ENCODE measurements at places on chromosomes 2 and 18.
A peak's percentile ranks its signal among the peaks of the same experiment; 100 is the strongest.

DNA sequence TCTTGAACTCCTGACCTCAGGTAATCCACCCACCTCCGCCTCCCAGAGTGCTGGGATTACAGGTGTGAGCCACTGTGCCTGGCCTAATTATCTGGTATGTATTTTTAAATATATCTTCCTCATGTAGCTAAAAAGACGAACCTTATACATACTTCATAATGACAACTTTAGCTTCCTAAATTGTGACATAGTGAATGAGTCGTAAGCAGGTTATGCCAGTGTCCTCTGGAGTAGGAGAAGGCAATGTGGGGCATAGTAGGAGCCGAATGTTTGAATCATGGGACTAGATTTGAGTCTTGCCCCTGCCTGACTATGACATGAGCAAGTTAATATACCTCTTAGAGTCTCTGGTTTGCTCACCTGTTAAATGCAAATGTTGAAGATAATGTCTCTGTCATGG lies 95.8 kb upstream of the FOSL2 start:
- no peak for DNase-seq

GRCh38 chr18:36294031-36294430 lies 3.5 kb upstream of the FHOD3 start:
- no peak for DNase-seq

- DNase-seq = no peak
Measured at GRCh38 chr18:43159086-43159770, 43.7 kb upstream of the RIT2 start.

- no peak for DNase-seq
Measured at GRCh38 chr2:152560166-152560565, 157.1 kb downstream of the PRPF40A start.

DNA sequence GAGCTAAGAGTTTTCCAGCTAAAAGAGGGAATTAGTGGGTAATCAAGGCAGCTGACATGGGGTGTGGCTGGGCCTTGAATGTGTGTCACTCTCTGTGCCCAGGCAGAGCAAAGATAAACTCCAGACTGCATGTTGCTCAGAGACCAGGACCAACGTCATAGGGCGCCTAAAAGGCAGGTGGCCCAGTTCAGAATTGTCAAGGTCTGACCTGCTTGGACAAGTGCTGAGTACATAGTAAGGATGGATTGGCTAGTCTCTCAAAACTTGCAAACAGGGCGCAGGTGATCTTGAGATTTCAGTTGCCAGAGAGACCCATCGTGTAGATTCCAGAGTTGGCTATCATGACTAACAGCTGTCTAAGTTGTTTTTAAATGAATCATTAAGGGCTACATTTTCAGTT lies 19.0 kb downstream of the CLUL1 start:
- DNase-seq = no peak

- no peak for DNase-seq
Measured at GRCh38 chr18:13267431-13267873, 48.9 kb downstream of the LDLRAD4 start.

DNA sequence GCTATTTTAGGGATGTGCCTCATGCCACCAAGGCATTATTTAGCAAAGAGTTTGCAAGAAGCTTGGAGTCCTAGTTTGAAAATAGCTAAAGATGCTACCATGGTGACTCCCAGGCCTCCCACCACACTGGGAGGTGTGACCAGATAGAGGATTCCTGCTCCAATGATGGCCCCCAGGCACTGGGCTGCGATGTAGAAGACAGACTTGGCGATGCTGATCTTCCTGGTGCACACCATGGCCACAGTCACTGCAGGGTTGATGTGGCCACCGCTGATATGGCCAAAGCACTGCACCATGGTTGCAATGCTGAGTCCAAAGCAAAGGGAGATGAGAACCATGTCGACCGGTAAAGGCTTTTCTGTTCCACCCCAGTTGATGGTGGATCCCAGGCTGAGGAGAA lies 3.4 kb downstream of the AQP4 start:
- DNase-seq = no peak

- DNase-seq = no peak
Measured at GRCh38 chr2:107133412-107133811, 247.4 kb upstream of the ST6GAL2 start.

GRCh38 chr2:38207168-38207567 lies 131.2 kb upstream of the CYP1B1 start:
- no peak for DNase-seq

DNA sequence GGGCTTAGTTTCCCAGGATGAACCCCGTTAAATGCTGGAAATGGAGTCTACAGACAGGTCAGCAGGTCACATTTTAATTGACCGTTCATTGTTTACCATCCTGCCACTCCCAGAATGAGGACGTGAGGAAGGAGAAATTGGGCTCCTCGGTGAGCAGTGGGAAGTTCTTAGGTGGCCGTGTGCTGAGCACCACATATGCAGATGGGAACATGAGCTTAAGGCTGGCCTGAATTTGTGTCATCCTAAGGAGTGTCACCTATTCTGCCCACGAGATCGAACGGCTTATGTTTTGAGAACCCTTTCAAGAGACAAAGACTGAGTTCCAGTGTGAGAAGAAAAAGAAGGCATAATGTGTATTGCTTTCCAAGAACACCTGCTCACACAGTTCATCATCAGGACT lies 234.4 kb upstream of the PXDN start:
- no peak for DNase-seq

DNA sequence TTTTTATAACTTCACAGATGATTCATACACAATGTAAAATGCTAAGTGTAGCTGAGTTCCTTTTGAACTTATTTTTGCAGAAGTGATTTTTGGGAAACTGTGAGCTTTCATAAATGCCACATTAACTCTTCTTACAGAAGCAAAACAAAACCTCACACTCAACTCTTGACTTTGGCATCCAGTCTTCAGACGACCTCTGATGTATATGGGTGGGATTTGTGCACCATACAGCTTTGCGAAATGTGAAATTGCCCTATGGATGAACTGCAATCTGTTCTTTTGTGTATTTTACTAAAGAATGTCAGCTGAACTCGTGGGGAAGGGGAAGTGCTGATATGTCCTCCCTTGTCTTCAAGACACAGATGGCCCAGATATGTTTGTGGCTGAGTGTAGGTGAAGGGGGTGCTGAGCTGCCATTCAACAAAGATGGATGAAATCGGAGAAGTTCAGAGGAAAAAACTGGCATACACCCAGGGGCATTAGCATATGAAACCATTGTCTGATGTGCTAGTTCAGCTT lies 218.3 kb downstream of the PTGR3 start:
- DNase-seq = no peak

DNA sequence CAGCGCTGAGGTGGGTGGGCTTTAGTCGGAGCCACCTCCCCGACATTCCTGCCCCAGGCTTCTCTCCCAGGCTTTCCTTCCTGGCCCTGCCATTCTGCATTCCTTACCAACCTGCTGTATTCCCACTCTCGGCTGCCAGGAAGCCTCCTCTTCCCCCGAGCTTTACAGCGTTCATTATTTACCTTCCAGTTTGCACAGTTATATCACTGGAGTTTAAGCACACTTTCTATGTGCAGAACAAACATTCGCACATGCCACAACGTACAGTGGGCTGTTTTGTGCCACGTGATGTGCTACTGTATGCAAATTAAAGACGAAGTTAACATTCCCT lies 246.3 kb downstream of the SOX11 start:
- DNase-seq = no peak

DNA sequence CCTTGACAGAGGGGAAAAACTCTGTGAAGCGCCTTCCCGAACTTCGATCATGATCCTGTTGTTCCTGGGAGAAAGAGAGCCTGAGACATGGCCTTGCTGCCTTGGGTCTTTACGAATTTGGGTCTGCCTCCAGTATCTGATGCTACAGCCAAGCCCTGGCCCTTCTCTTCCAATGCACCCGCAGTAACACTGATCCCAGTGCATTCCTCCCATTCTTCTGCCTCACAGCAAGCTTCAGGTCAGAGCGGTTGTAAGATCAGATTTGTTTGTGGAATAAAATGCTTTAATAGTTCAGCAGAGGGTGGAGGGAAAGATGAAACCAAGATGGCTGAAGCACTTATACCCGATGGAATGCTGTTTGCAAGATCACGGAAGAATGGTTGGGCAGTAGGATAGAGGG lies 196.7 kb upstream of the SIX2 start:
- DNase-seq = no peak

GRCh38 chr2:154568413-154568812 lies 130.1 kb upstream of the KCNJ3 start:
- DNase-seq = no peak

GRCh38 chr2:23497063-23497462 lies 112.1 kb downstream of the KLHL29 start:
- DNase-seq = no peak

DNA sequence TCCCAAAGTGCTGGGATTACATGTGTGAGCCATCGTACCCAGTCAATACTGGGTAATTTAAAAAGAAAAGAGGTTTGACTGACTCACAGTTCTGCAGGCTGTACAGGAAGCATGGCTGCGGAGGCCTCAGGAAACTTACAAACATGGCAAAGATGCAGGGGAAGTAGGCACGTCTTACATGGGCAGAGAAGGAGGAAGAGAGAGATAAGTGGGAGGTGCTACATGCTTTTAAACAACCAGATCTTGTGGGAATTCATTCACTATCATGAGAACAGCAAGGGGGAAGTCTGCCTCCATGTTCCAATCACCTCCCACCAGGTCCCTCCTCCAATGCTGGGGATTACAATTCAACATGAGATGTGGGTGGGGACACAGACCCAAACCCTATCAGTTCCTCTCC lies 192.5 kb downstream of the ATAD2B start:
- DNase-seq = no peak

DNA sequence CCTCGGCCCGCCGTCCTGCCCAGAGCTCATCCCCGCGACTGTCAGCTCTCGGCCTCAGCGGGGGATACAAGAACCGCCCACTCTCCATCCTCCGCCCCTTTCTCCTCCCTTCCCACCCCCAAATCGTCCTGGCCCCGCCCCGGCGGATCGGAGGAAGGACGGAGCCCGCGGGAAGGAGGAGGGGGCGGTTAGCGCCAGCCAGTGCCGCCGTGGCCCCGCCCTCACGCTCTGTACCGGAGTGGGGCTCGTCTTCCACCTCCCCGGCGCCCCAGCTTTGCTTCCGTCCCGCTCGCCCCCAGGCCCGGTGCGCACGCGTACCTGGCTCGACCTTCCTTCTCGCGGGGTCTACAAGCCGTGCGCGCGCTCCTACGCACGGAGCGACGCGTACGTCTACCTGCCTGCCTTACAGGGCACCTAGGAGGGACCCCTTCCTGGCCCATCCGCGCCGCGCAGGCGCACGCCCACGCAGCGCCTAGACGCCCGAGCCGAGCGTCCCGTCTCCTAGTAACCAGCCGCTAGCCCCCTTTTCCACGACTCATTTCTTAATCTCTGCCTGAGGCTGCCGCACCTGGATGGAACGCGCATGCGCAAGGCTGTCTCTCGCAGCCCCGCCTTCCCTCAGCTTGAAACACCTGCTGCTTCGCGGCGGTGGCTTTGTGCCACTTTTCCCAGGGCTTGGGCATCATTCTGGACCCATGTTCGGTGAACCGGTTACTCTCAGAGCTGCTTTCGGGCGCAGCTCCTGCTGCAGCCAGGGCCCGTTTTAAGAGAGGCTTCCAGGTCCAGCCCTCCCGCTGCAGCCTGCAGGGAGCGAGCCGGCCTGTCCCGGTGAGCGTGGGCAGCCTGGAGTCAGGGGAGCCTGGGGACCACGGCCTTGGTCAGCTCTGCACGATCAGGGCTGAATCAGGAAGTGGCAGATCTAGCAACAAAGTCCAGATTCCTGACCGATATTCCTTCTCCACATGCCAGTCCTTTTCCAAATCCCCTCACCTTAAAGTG lies at the start of gene C2orf15:
Gene C2orf15, plus strand, starts transcription at position 598 of the 999 bp plus-strand sequence. CDS start 8,852 bp downstream, outside the sequence.
- DNase-seq = peak; percentile 90

GRCh38 chr2:130869441-130870160 lies 32.9 kb downstream of the ARHGEF4 start:
- no peak for DNase-seq

- no peak for DNase-seq
Measured at GRCh38 chr18:39375066-39375465, 1809.5 kb upstream of the CELF4 start.

DNA sequence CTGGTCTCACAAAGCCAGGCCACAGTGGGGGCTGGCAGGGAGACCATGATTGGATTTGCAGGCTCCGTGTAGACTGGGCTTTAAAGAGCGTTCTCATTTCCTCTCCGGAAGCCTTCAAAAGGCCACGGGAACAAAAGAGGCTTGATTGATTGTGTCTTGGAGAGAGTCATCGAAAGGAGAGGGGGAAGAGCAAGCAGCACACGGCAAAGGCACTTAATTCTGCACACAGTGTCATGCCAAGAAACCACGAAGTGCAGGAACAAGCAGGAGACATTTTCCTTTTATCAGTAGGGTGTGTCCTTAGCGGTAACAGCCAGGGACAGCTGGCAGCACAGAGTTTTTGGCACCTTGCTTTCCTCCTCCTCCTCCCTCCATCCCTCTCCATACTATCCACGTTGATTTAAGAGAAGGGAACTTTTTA lies 47.7 kb downstream of the GLI2 start:
- peak; percentile 38 for DNase-seq

DNA sequence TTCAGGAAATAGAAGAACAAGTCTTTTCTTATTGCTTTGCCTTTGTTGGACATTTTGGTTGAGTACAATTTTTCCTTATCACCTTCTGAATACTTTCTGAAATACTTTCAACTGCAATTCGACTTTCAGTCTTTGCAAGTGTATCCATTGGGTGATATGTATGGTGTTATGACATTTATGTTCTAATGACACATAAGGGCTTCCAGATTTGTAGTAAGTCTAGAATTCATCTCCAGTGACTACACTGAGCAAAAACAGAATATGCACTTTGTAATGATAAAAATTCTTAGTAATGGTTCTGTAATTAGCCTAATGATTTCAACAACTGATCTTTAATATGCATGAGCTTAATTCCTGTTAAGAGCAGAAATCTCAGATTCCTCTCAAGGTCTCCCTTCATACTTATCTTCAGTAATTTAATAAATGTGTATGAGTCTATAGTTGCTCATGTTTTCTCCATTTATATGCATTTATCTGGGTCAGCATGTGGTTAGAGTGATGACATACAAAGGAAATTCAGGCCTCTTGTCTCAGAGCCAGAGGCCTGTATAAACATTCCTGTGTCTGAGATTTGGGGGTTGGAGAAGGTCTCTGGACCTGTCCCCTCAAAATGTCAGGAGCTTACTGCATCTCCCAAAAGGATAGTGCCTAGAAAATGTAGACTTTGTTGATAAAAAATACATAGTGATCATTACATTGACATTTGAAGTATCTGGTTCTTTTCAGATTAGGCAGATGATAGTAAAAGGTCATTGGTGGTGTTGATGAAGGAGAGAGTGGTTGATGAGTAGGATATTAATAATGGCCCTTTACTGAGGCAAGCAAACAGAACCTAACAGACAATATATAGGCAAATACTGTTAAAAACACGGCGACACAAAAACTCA lies 114.9 kb downstream of the QPCT start:
- no peak for DNase-seq

- DNase-seq = no peak
Measured at GRCh38 chr2:216206041-216206703, 97.0 kb downstream of the XRCC5 start.

DNA sequence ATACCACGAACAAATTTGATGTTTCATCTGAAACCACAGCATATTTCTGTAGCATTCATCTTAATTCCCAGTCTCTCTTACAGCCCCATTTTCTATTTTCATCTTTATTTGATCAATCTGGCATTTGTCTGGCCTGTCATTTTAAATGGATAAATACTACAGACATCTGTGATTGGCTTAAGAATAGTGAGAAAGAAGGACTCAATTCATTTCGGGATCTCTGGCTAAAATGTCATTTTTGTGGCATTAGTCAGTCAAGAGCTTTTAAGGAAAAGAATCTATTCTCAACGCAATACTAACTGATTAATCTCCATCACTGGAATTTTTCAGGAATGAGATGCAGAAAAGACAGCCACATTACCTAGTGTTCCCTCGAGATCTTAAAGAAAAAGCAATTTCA lies 585.9 kb downstream of the IRS1 start:
- no peak for DNase-seq

GRCh38 chr18:24068945-24069693 lies 54.6 kb downstream of the TTC39C start:
- peak; percentile 34 for DNase-seq
